ENCODE measurements at places on chromosomes 1 and 21.

- DNase-seq: no peak
Measured at GRCh38 chr1:215417122-215417521, 150.0 kb upstream of the KCTD3 start.

DNA sequence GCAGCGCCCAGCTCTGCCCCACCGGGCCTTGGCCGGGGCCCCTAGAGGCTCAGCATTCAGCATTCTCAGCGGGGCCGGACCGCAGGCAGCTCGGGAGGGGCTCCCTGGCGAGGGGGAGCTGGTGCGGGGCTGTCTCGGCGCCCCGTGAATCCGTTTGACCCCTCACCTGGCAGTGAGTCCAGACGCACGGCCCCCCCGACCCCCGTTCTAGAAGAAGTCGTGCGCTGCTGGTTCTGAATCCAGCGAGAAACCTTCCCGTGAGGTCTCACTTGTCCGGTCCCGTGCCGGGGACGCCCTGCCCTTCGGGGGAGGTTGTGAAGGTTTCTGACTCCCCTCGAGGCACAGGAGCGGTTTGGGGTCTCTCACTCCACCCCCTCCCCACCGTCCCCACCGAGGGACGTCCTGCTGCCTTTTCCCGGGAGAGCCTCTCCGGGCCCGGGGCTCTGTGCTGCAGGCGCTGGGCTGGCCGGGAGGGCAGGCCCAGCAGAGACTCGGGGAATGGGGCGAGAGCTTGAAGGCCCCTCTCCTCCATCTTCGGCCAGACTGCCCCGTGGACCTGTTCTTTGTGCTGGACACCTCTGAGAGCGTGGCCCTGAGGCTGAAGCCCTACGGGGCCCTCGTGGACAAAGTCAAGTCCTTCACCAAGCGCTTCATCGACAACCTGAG is 655 bp downstream of the COL6A1 start:
- no peak for DNase-seq

GRCh38 chr1:70899735-70900134 is 147.9 kb downstream of the PTGER3 start:
- DNase-seq: no peak

GRCh38 chr1:81867235-81867634 is 66.5 kb downstream of the ADGRL2 start:
- no peak for DNase-seq

DNA sequence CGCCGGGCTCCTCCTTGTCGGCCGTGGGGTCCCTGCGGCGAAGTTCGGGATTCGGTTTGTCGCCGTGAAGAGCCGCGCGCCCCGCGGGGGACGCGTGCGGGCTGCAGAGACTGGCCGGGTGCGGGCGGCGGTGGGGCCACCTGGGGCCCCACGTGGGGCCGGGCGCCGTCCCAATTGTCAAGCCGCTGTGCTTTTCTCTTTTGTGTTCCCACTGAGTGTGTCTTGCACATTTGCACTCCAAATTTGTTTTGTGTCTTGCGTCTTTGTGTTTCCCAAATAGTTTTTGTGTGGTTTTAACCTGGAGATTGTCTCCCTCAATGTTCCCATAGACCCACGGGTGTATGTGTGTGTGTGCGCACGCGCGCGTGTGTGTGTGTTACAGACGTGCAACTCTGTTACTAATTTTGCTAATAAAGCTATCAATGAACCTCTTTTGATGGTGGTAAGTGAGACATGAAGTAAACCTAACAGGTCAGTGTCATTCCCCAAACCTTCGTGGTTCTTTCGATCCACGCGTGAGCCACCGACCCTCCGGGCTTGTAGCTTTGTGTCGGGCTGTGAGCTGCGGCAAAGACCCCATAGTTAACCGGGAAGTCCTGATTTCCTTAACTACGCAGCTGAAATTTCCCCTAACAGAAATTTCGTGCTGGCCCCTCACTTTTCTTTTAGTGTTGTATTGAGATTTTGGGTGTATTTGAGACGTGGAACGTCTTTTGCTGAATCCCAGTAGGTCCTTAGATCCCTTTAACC is 708 bp downstream of the PRDM2 start:
- DNase-seq: peak; percentile 43

GRCh38 chr1:223824712-223825111 is 21.0 kb downstream of the TP53BP2 start:
- no peak for DNase-seq

All from MV-4-11 (cell line).